CD8-positive, alpha-beta T cell (primary cell): ENCODE measurements at places on chromosomes 4 and X. TPM values are rescaled to one million over a fixed set of nuclear protein-coding genes. Genes with fewer than 3 reads are reported as not detected.

Gene TIGD4
- total RNA-seq, result 0.11 TPM

Gene MED28
- total RNA-seq, result 64.8 TPM

Gene SMPX
- not detected for total RNA-seq

Gene SLC10A6
- not detected for total RNA-seq

Gene SORCS2
- not detected for total RNA-seq

Gene FHDC1
- total RNA-seq, result not detected

Gene FGF5
- total RNA-seq, result 0.14 TPM

Gene RBM41
- 7.8 TPM for total RNA-seq

Gene YY2
- 0.87 TPM for total RNA-seq

Gene PGRMC1
- 15.2 TPM for total RNA-seq

Gene WAS
- total RNA-seq, result 50.6 TPM

Gene TADA2B
- 45.4 TPM for total RNA-seq

Gene DDIT4L
- total RNA-seq, result not detected

Gene CCDC110
- total RNA-seq, result 0.57 TPM

Gene CAPN6
- total RNA-seq, result not detected

Gene CUL4B
- 30.0 TPM for total RNA-seq

Gene UGT2B10
- not detected for total RNA-seq

Gene SPP1
- not detected for total RNA-seq

Gene ATP2B3
- total RNA-seq, result not detected

Gene ASB9
- total RNA-seq, result not detected

Gene SLBP
- 61.2 TPM for total RNA-seq

Gene FGFR3
- total RNA-seq, result not detected

Gene DSPP
- total RNA-seq, result not detected

Gene ARMCX2
- total RNA-seq, result 3.6 TPM

Gene EPHA5
- total RNA-seq, result not detected

Gene BEND4
- total RNA-seq, result 0.95 TPM

Gene SLITRK4
- not detected for total RNA-seq

Gene SPANXN5
- total RNA-seq, result not detected

Gene KIAA0232
- total RNA-seq, result 18.4 TPM

Gene CXCL11
- not detected for total RNA-seq

Gene TMPRSS11B
- not detected for total RNA-seq

Gene IGSF1
- not detected for total RNA-seq

Gene DMRTC1
- total RNA-seq, result 0.64 TPM

Gene CXCR3
- 95.8 TPM for total RNA-seq

Gene PCDH11X
- total RNA-seq, result not detected

Gene XAGE2
- not detected for total RNA-seq

Gene CT83
- total RNA-seq, result not detected
